ENCODE measurements at places on chromosomes 4 and X. TPM values are rescaled to one million over a fixed set of nuclear protein-coding genes. Genes with fewer than 3 reads are reported as not detected.

- no peak for DNase-seq
Observed at GRCh38 chrX:38260231-38260630, 39.6 kb upstream of the SRPX start.

Gene BST1
- polyA plus RNA-seq: 27.6 TPM

Gene WNK3
- polyA plus RNA-seq: 0.63 TPM

DNA sequence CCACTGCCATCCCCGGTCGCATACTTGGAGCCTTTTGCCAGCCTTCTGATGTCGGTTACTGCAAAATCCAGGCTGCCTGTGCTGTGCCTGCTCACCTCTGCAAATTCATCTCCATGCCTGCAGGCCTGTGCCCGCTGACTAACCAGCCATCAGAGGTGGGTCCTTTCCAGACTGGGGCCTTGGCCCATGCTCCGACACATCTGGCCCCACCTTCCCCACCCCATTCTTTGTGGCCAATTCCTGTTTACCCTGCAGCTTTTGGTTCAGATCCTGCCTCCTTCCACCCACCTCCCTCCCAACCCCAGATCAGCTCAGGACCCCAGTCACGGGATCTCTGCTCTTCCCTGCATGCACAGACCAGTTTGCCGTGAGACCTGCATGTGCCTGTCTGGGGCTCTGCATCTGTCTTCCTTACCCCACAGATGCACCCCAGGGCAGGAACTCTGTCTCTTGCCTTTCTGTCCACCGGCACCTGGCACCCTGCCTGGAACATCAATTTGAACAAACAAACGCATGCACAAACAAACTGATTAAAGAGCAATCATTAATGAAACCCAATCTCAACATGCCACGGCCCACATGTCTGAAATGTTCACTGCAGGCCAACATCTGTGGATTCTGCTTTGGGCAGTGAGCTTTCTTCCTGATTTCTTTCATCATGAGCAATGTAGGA, 112.8 kb upstream of the PSAPL1 start:
- DNase-seq: no peak

DNA sequence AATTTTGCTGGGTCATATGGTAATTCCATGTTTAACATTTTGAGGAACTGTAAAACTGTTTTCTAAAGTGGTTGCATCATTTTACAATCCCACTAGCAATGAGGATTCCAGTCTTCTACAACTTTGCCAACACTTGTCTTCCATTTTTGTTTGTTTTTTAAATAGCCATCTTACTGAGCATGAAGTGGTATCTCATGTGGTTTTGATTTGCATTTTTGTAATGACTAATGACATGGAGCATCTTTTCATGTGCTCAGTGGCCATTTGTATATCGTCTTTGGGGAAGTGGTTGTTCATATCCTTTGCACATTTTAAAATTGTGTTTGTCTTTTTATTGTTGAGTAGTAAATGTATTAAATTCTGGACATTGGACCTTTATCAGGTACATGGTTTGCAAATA, 94.7 kb downstream of the TMEM131L start:
- DNase-seq: no peak

- no peak for DNase-seq
Observed at GRCh38 chrX:41542135-41542534, 95.0 kb downstream of the NYX start.

GRCh38 chrX:129772796-129773431, 6.8 kb upstream of the SASH3 start:
- DNase-seq: no peak

Data from AG04450 (cell line).